ENCODE measurements at places on chromosomes 1 and 21.

- no peaks in the 10 kb centered on the region for H3K36me3 ChIP-seq
- H3K27ac ChIP-seq: no peak overlapping the region
- no peak overlapping the region for H3K4me3 ChIP-seq
- H3K27me3 ChIP-seq: no peaks in the 10 kb centered on the region
Observed at GRCh38 chr1:216054600-216054999, 368.6 kb downstream of the USH2A start.

GRCh38 chr21:25513810-25514209 lies 93.5 kb downstream of the MRPL39 start:
- no peak overlapping the region for H3K4me3 ChIP-seq
- peaks cover 3% of the 10 kb centered on the region for H3K4me1 ChIP-seq
- DNase-seq: no peak
- no peaks in the 10 kb centered on the region for H3K36me3 ChIP-seq

DNA sequence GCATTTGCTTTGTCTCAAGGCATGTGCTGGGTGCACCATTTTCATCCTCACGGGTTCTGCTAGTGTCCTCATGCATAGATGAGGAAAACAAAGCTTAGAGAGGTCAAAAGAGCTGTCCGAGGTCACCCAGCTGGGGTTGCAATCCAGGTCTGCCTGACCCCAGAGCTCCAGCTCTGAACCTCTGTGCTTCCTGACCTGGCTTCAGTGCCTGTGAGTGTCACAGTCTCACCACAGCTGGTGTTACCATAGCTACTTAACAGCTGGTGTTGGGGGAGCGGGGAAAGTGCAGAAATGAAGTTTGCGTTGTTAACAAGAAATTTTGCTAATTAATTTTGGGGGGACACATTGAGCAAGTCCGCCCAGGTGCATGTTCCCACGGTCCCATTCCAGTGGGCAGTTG lies 328.5 kb downstream of the KIF26B start:
- no peaks in the 10 kb centered on the region for H3K36me3 ChIP-seq
- peaks cover 7% of the 10 kb centered on the region for H3K4me1 ChIP-seq
- no peak overlapping the region for H3K27ac ChIP-seq
- no peaks in the 10 kb centered on the region for H3K27me3 ChIP-seq

DNA sequence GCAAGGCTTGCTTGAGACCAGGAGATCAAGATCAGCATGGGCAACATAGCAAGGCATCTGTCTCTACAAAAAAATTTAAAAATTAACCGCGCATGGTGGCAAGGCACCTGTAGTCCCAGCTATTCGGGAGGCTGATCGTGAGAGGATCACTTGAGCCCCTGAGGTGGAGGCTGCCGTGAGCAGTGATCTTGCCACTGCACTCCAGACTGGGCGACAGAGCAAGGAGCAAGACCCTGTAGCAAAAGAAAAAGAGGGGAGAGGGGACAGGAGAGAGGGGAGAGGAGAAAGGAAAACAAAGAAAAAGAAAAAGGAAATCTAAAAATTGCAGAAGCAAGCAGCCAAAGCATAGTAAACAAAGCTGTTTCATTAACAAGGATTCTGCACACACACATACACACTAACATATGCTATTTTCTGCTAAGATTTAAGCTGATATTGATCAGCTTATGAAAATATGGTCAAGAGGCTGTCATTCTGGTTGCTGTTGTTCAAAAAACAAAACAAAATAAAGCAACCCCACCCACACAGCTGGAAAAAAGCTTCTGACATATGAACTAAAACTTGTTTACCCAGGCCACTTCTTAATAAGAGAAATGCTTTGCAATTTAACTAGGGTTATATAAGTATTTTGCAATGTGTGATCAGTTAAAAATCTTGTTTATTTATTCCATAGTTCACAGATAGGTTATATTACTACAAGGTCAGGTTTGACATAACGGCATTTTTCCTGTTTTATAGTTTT lies 1.8 kb downstream of the ARNT start:
- peak overlapping the region; percentile 95 for H3K27ac ChIP-seq
- H3K36me3 ChIP-seq: peaks cover 12% of the 10 kb centered on the region
- H3K27me3 ChIP-seq: no peaks in the 10 kb centered on the region
- no peak for DNase-seq

- H3K4me3 ChIP-seq: no peak overlapping the region
- H3K27ac ChIP-seq: peak overlapping the region; percentile 54
- no peak for DNase-seq
- H3K4me1 ChIP-seq: peaks cover 2% of the 10 kb centered on the region
Observed at GRCh38 chr1:235199441-235199840, 38.4 kb upstream of the RBM34 start.

- H3K27me3 ChIP-seq: no peaks in the 10 kb centered on the region
- peaks cover 49% of the 10 kb centered on the region for H3K4me1 ChIP-seq
- H3K4me3 ChIP-seq: no peak overlapping the region
- H3K36me3 ChIP-seq: peaks cover 5% of the 10 kb centered on the region
- H3K27ac ChIP-seq: peak overlapping the region; percentile 89
Observed at GRCh38 chr21:15976807-15977206, 247.0 kb downstream of the USP25 start.

GRCh38 chr1:224565611-224566406 lies 50.3 kb upstream of the CNIH3 start:
- no peaks in the 10 kb centered on the region for H3K27me3 ChIP-seq
- DNase-seq: no peak
- no peaks in the 10 kb centered on the region for H3K4me1 ChIP-seq
- H3K36me3 ChIP-seq: no peaks in the 10 kb centered on the region
- no peak overlapping the region for H3K27ac ChIP-seq
- H3K4me3 ChIP-seq: no peak overlapping the region

DNA sequence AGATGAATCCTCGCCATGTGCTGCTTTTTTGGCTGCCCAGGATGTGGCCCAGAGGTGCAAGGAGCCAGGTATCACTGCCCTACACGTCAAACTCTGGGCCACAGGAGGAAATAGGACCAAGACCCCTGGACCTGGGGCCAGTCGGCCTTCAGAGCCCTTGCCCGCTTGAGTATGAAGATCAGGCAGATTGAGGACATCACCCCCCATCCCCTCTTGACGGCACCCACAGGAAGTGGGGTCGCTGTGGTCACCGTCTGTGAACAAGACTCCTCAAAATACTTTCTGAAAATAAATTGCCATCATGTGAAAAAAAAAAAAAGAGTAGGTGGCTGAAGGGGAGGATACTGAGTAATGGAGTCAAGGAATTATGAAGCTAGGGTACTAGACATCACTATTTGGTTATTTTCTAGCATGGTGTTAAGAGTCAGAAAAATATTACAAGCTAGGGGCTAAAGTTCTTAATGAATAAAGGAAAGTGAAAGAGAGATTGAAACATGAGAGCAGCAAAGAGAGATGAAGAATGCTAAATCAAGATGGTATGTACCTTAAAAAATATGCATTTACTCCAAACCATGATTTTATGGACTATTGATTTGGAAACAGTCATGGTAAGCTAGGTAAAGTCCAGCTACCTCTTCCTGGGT lies 84.9 kb downstream of the CLEC20A start:
- H3K27me3 ChIP-seq: no peaks in the 10 kb centered on the region
- no peak overlapping the region for H3K4me3 ChIP-seq
- H3K4me1 ChIP-seq: no peaks in the 10 kb centered on the region

GRCh38 chr1:25049190-25049589 lies 119.1 kb upstream of the RUNX3 start:
- no peaks in the 10 kb centered on the region for H3K36me3 ChIP-seq
- no peak overlapping the region for H3K4me3 ChIP-seq
- H3K27me3 ChIP-seq: peaks cover 13% of the 10 kb centered on the region
- no peak for DNase-seq
- H3K4me1 ChIP-seq: no peaks in the 10 kb centered on the region

DNA sequence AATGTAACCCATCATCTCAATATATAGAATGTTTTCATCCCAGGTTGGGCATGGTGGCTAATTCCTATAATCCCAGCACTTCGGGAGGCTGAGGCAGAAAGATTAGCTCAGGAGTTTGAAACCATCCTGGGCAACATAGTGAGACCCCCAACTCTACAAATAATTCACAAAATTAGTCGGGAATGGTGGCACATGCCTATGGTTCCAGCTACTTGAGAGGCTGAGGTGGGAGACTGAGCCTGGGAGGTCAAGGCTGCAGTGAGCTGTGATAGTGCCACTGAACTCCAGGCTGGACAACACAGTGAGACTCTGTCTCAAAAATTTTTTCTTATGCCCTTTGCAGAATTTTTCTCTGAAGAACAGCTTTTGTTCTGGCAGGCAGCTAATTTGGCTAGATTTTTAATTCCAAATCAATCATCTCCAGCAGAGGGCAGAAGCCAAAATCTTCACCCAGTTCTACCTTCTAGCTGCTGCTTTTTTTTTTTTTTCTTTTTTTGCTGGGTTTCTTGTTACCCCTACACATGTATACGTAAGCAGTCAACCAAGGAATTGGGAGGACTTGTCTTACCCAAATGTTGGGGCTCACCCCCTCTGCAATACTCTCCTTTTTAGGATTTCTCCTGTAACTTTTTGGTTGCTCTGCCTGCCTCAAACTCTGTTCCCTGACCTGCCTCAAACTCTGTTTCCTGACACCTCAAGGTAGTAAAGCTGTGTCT lies 2.7 kb upstream of the RAD54L start:
- no peak overlapping the region for H3K27ac ChIP-seq
- DNase-seq: no peak
- H3K4me1 ChIP-seq: peaks cover 12% of the 10 kb centered on the region
- H3K4me3 ChIP-seq: no peak overlapping the region
- H3K36me3 ChIP-seq: peaks cover 2% of the 10 kb centered on the region
- no peaks in the 10 kb centered on the region for H3K27me3 ChIP-seq

GRCh38 chr1:115198938-115199337 lies 109.6 kb upstream of the TSPAN2 start:
- peaks cover 7% of the 10 kb centered on the region for H3K36me3 ChIP-seq
- no peaks in the 10 kb centered on the region for H3K27me3 ChIP-seq
- H3K4me3 ChIP-seq: no peak overlapping the region

DNA sequence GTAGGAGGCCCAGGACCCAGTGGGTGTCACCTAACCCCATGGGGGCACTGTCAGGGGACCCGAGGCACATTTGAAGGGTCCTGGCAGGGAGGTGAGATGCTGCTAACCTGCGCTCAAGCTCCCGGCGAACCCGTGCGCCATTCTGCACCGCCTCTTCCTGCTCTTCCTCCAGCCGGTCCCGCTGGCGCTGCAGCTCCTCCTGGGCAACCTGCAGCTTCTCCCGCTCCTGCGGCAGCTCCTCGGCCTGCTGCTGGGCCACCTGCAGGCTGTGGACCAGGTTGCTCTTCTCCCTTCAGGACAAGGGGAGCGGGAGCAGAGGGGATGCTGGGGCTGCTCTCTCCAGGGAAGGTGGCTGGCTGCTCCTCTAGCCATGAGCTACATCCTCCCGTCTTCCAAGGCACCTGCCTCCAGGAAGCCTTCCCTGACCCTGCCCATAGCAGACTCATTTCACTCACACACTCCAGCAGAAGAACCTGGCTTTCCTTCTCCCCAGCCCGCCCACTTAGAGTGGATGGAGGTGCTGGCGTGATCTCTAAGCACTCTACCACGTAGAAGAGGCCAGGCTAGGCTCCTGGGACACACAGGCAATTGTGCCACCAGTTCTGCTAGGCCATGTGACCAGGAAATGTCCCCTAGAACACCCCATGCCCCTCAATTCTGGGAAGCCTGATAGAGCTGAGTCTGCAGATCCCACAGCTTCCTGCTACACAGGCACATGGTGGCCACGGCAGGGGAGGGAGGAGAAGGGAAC lies 15.2 kb upstream of the NBPF1 start:
- H3K27ac ChIP-seq: no peak overlapping the region
- no peaks in the 10 kb centered on the region for H3K4me1 ChIP-seq
- no peak overlapping the region for H3K4me3 ChIP-seq
- DNase-seq: peak; percentile 39
- peaks cover 70% of the 10 kb centered on the region for H3K36me3 ChIP-seq
